ENCODE measurements at places on chromosomes 12 and 14. TPM values are rescaled to one million over a fixed set of nuclear protein-coding genes. Genes with fewer than 3 reads are reported as not detected.

GRCh38 chr14:55705651-55706364, 125.8 kb downstream of the KTN1 start:
- DNase-seq, result no peak

DNA sequence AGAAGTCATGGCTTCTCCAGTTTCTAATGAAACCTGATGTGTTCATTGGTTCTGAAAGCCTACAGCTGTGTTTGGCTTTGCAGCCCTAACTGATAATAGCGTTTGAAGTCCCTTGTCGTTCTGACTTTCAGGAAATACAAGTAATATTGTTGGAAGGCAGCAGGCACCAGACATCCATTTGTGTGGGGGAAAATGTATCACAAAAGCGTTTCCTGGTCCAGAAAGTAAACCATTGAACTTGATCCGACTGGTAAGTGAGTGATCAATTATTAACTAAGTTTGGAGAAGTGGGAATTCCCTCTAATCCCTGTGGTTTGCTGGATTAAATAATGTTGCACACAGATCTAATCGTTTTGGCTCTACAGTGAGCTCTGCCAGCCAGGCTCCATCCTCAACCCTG, 77.3 kb upstream of the LTA4H start:
- DNase-seq, result no peak

DNA sequence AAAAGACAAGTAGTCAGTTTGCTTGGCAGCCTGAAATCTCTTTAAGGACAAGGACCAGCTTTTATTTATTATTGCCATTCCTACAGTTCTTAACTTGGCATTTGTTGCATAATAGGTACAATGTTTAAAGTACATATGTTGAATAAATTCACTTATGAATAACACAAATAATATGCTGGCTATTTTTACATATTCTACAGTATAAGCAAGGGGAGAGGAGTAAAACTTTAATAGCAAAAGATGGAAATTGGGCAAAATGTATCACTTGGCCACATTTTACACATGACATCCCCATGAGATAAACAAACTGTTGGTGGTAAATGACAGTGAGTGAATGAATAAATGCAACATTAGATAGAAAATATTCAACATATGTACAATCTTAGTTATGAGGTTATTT, 333.1 kb downstream of the DIO2 start:
- no peak for DNase-seq

DNA sequence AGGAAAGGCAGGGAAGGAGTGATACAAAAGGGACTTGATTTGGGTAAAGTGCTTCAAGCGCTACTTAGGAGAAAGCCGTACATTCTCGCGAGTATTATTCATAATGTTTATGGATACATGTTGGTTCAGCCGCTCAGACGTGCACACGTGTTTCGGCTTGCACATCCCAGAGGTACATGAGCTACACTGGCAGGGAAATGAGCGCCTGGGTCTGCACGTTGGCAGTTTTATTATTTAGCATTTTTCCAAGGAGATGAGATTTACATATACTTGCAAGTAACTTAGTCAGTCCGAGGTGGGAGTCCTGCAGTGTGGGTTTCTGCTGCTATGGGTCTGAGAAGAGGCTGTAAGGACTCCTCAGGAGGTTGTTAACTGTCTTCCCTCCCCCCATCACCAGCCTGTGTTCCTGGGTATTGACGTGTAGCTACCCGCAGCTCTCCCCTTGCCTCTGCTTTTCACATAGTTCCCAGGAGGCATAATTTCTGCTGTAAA, 1.5 kb downstream of the PRKCH start:
- DNase-seq, result no peak

DNA sequence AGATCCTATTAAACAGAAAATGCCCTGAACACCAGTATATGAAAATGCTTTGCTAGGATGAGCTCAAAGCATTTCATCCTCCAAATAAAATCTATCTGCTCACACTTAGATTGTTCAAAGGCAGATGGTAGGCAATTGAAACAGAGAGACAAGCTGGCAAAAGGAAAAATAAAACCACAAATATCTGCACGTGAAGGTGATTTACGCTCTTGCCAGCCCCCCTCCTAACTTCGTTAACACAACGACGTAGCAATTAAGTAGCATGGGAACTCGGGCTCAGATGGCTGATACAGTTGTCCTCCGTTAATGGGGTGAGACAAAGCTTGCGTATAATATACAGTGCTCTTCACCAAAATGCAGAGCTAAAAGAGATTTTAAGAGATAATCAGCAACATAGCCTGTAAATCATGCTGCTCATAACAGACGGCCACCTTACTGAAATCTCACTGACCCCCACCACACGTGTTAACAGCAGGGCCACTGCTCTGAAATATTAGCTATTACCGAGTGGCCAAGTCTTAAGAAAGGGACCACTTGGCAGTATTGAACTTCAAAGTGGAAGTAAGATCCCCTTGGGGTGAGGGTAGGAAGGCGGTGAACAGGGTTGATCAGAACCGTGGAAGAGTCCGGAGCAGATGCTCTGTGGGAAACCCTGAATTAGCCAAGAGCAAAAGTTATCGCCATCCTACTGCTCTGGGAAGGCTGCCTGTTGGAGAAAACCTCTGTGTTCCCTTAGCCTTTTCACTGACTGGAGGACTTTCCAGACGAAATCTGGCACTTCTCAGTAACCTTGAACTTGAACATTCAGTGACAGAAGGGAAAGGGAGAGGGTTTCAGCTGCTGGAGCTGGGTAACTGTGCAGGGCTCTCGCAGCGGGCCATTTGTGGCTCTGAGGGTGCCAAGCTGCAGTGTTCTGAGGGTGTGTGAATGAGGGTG, 23.1 kb downstream of the ETV6 start:
- DNase-seq, result no peak

GRCh38 chr12:120904197-120904773, at the start of gene SPPL3:
TSS of gene SPPL3 (minus strand) at chr12:120904358. CDS start at chr12:120903867, 491 bp downstream.
- peak; percentile 96 for DNase-seq

DNA sequence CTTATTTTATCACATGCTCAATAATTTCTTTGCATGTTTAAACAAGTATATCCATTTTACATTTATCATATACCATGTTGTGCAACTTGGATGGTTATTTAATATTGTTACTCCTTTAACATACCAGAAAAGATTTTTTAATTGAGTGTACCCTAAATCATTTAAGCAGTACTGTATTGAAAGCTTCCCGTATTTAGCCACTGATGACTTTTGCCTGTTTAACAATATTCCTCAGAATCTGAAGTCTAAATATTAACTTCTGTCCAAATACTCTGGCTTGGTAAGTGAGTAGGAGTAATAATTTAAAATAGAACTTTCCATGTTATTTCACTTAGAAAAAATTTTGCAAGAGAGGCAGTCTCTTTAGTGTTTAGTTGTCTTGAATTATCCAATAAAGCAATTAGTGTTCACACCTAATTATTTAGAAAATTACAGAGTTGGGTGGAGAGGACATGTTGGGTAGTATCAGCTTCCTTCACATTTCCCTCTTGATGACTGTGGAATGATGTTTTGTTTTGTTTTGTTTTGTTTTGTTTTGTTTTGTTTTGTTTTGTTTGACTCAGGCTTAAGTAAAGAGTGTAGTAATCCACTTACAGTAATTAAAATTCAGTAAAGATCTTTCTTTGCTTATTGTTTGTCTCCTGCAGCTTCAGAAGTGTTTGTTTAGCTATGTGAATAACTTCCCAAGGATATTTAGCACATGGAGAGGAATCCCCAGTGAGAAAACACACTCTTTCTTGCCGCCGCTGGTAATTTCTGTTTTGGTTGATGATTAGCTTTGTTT, 59.5 kb downstream of the DAAM1 start:
- no peak for DNase-seq

- DNase-seq, result no peak
These were observed 97.7 kb downstream of the MYF5 start for GRCh38 chr12:80814453-80814852.

DNA sequence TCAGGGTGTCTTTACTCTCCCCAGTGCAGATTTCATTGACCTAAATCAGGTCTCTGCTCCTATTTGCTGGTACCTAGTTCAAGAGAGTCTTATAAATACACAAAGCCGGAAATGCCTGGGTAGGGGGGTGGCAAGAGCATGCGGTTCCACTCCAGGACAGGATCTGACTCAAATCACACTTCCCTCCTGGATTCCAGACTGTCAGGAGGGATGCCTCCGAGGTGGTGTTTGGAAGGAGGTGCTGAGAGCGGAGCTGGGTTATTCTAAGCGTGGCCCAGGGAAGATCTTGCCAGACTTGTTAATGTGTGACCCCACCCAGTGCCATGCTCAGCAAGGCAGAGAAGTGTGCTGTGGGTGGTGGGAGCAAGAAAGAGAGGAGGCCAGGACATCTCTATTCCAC, 49.8 kb downstream of the B4GALNT3 start:
- no peak for DNase-seq

GRCh38 chr12:90129366-90130030, 420.9 kb upstream of the ATP2B1 start:
- no peak for DNase-seq

DNA sequence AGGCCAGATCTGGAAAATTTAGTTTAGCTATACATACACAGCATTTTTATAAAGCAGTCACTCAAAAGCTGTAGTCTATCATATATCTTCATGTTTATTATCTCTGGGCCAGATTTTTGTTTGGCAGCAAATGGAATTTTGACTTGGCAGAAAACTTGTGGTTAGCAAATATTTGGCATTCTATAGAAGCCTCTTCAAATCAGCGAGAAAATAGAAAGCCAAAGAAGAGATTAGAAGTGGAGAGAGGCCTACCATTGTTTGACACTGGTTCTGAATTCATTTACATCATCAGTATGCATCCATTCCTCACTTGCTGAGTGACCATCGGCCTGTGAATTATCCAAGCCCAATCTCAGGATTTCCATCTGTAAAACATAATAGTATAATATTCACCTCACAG, 1077.6 kb downstream of the GALC start:
- DNase-seq, result no peak

- no peak for DNase-seq
These were observed 334.1 kb downstream of the ALG10 start for GRCh38 chr12:34356233-34356987.

GRCh38 chr12:23462546-23462945, 486.9 kb downstream of the SOX5 start:
- no peak for DNase-seq

GRCh38 chr12:117966511-117966910, 2.3 kb downstream of the KSR2 start:
- DNase-seq, result no peak

DNA sequence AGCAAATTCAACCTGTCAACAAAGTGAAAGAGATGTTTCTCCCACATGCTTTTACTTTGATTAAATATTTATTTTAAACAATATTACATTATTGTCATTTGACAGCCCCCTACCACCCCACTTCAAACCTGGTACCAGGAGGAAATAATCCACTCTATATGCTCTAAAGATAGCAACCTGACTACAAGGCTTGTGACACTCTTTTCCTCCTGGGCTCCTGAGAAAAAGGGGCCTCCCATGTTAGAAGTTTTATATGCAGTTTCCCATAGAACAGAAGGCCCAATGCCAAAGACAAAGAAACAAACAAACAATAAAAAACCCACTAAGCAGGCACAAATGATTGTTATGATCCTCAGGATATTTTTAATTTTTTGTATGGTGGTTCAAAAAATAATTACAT, 73.6 kb downstream of the RPS29 start:
- DNase-seq, result no peak

- no peak for DNase-seq
These were observed 6.2 kb downstream of the AMN start for GRCh38 chr14:102928412-102929240.

GRCh38 chr12:104498211-104498801, 41.6 kb downstream of the CHST11 start:
- no peak for DNase-seq

DNA sequence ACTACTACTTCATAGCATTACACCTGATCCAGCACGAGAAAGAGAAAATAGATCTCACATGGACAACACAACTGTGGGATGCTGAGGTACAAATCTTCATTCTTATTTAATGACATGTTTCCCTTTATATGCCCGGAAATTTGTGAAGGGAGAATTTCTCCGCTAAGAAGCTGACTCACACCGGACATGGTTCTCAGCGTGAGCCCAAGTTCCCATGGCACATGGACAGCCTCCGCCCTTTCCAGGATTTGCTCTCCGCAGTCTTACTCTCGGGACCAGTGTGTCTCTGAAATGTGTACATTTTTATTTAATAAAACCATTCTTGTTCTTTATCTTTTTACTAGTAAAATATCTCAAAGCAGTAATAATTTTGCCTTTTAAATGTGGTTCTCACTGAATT, 1154.8 kb downstream of the TMEM121 start:
- DNase-seq, result no peak

DNA sequence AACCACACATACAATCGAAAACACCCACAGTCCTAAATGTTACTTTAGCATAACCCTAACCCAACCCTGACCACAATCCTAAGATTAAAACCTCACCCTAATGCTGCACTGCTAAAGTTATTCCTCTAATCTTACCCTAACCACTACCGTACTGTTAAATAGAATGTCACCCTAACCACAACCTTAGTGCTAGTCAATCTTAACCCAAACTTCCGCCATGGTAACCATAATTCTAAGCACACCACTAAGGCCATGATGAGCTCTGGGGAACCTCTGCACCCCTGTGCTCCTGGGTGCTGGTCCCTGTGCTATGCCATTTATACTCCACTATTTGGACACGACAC, 38.0 kb downstream of the LTBP2 start:
- DNase-seq, result no peak

GRCh38 chr12:52584156-52584682, 10.6 kb upstream of the KRT74 start:
- no peak for DNase-seq

DNA sequence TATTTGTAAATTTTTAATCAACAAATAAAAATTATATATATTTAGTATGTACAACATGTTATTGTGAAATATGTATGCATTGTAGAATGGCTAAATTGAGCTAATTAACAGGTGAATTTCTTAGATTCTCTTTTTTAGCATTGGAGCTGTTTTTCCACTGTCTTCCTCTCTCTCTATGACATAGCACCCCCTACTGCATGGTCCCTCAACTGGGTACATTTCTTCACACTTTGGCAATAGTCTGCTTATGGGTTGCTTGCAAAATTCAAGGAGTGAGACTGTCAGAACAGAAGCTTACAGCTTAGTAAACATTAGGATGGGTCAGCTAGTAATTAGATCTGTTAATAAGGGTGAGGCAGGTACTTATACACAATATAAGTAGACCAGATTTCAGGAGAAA, 658.5 kb upstream of the MGAT4C start:
- DNase-seq, result no peak

GRCh38 chr14:96095058-96095457, 55.9 kb downstream of the C14orf132 start:
- no peak for DNase-seq

GRCh38 chr12:13727707-13728195, 253.7 kb downstream of the GRIN2B start:
- DNase-seq, result no peak

SOX5 gene
- 5.4 TPM for total RNA-seq

HSPB8 gene
- 2.8 TPM for total RNA-seq

HCAR3 gene
- not detected for total RNA-seq

CCDC197 gene
- not detected for total RNA-seq

SPTB gene
- 0.26 TPM for total RNA-seq

SYNDIG1L gene
- 0.26 TPM for total RNA-seq

CPNE6 gene
- not detected for total RNA-seq

DLGAP5 gene
- total RNA-seq, result 11.5 TPM

OAS1 gene
- not detected for total RNA-seq

JDP2 gene
- total RNA-seq, result 53.3 TPM

NXPH4 gene
- 62.6 TPM for total RNA-seq

ESYT1 gene
- total RNA-seq, result 142 TPM

ABHD12B gene
- not detected for total RNA-seq

RND1 gene
- total RNA-seq, result 0.89 TPM

SLC35F4 gene
- not detected for total RNA-seq

KLRK1 gene
- 4.9 TPM for total RNA-seq
